RWPE2 (cell line): ENCODE measurements at places on chromosomes 7 and 10.

GRCh38 chr10:73577788-73578187 is 13.4 kb downstream of the USP54 start:
- DNase-seq, result no peak

GRCh38 chr10:13559124-13559700 is 27.6 kb upstream of the PRPF18 start:
- DNase-seq, result no peak

GRCh38 chr7:12674861-12675260 is 12.6 kb upstream of the ARL4A start:
- DNase-seq, result no peak

DNA sequence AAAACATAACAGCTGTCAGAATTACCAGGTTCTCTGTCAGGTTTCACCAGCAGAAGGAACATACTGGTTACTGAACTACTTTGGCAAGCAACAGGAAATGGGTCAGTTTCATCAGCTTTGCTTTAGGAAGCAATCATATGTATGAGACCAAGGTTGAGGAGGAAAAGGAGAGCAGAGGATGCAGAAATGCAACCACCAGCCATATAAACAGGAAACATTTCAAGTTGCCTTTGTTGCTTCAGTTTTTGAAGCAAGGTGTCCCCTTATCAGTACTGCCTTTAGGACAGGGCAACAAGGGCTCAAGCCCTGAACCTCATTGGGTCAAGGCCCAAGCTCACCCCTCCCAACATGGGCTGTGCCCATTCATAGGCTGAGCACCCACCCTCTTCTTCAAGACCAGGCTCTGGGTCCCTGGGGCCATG is 10.2 kb downstream of the HIPK2 start:
- DNase-seq, result no peak

- no peak for DNase-seq
These were observed 35.0 kb upstream of the USP6NL start for GRCh38 chr10:11646450-11646849.

- no peak for DNase-seq
These were observed 73.0 kb downstream of the IGF2BP3 start for GRCh38 chr7:23397241-23397640.

DNA sequence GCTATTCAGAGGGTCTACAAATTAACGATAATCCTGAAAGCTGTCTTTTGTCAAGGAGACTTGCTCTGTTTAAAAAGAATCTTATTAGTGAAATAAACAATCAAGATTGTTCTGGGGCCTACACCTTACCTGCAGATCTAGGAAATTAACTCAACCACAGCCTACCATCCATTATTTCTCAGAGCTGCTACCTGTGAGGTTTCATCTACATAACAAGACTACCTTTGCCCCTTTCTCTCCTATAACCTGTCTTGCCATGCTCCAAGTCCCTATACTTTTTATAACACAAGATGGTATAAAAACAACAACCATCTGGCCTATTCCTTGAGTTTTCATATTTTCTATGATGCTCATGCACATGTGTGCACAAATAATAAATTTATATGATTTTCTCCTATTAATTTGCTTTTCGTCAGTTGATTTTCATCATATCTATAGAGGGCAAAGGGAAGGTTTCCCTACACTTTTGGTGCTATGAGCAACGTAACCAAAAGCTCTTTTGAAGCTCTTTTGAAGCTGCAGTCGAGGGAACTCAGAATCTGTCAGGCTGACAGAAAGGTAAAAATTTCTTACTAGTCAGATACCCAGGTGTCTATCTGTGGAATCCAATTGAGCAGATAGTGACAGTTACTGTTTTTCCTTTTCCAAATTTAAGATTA is 138.1 kb downstream of the CACNA2D1 start:
- no peak for DNase-seq

DNA sequence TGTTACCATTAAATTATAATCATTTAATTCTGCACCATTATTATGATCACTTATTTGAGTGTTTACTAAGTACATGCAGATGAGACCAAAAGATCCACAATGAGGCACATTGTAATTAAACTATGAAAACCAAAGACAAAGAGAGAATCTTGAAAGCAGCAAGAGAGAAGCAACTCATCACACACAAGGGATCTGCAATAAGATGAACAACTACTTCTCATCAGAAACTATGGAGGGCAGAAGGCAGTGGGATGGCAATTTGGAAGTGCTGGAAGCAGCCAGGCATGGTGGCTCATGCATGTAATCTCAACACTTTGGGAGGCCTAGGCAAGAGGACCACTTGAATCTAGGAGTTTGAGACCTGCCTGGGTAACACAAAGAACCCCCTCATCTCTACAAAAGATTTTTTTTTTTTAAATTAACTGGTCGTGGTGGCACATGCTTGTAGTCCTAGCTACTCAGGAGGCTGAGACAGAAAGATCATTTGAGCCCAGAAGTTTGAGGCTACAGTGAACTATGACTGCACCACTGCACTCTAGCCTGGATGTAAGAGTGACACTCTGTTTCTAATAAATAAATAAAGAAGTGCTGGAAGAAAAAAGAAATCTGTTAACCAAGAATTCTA is 47.7 kb downstream of the CDK6 start:
- no peak for DNase-seq

GRCh38 chr10:102335184-102335583 is 60.3 kb upstream of the NFKB2 start:
- DNase-seq, result no peak

- DNase-seq, result no peak
These were observed 1.1 kb downstream of the AUTS2 start for GRCh38 chr7:69599286-69599954.

DNA sequence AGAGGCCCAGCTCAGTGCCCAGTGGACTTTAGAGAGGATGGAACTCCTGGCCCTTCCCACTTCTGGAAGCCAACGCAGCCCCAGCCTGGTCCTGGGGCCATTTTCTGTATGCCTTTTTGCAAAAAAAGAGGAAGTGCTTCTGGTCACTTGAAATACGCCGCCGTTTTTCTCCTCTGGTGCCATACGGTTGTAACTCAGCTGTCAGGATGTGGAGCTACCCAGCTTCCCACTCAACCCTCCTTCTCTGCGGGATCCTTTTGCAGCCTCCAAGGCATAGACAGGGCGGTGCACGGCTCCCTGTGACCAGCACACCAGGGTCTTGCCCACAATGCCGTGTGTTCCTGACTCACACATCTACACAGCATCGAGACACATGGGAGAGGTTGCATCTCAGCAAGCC is 369.6 kb downstream of the TCERG1L start:
- no peak for DNase-seq

- no peak for DNase-seq
These were observed 107.8 kb downstream of the CYP26A1 start for GRCh38 chr10:93181271-93182048.

DNA sequence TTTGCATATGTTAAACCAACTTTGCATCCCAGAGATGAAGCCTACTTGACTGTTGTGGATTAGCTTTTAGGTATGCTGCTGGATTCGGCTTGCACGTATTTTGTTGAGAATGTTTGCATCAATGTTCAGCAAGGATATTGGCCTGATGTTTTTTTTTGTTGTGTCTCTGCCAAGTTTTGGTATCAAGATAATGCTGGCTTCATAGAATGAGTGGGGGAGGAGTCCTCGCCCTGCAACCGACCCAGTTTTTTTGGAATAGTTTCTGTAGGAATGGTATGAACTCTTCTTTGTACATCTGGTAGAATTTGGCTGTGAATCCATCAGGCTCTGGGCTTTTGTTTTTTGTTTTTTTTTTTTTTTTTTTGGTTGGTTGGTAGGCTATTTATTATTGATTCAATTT is 147.9 kb downstream of the AHR start:
- DNase-seq, result no peak
